Epithelial cell of alveolus of lung (primary cell): ENCODE measurements at places on chromosomes 6 and 20. TPM values are rescaled to one million over a fixed set of nuclear protein-coding genes. Genes with fewer than 3 reads are reported as not detected.

TBX18 gene
- 2.7 and 7.0 TPM in 2 replicates for total RNA-seq

HCK gene
- not detected in 2 replicates for total RNA-seq

GPX5 gene
- not detected in 2 replicates for total RNA-seq

CD24 gene
- 6.5 and 32.8 TPM in 2 replicates for total RNA-seq

SLC22A2 gene
- not detected in 2 replicates for total RNA-seq

FAM83B gene
- 0.08 and 0.91 TPM in 2 replicates for total RNA-seq

PLA2G7 gene
- 0.13 TPM in 1 of 2 replicates, not detected in the other for total RNA-seq

EIF6 gene
- 75.5 and 190 TPM in 2 replicates for total RNA-seq

GNAS-AS1 gene
- 0.39 and 0.72 TPM in 2 replicates for total RNA-seq

ENPP5 gene
- total RNA-seq, result 0.56 and 1.0 TPM in 2 replicates

DEFB132 gene
- total RNA-seq, result not detected in 2 replicates

MRAP2 gene
- 0.13 TPM in 1 of 2 replicates, not detected in the other for total RNA-seq

ZNF322 gene
- 11.9 and 18.4 TPM in 2 replicates for total RNA-seq

RIPOR3 gene
- 2.3 and 13.7 TPM in 2 replicates for total RNA-seq

CCN6 gene
- not detected in 2 replicates for total RNA-seq

DLK2 gene
- 1.0 and 1.8 TPM in 2 replicates for total RNA-seq

SPTLC3 gene
- 2.1 and 2.4 TPM in 2 replicates for total RNA-seq

PAK5 gene
- total RNA-seq, result not detected in 2 replicates

OR2B3 gene
- not detected in 2 replicates for total RNA-seq

GGTLC1 gene
- not detected in 2 replicates for total RNA-seq

PLTP gene
- 121 and 318 TPM in 2 replicates for total RNA-seq

SGK2 gene
- total RNA-seq, result not detected in 2 replicates

PTK6 gene
- not detected in 2 replicates for total RNA-seq

TINAG gene
- total RNA-seq, result not detected in 2 replicates

SRMS gene
- not detected in 2 replicates for total RNA-seq

CDH4 gene
- 7.4 and 21.2 TPM in 2 replicates for total RNA-seq

IL17A gene
- total RNA-seq, result not detected in 2 replicates

RCAN2 gene
- total RNA-seq, result 5.3 and 5.9 TPM in 2 replicates

EGFL8 gene
- 1.0 and 9.7 TPM in 2 replicates for total RNA-seq

FRS3 gene
- total RNA-seq, result 2.1 TPM in 2 replicates

BAG2 gene
- total RNA-seq, result 10.0 and 11.1 TPM in 2 replicates

HSPA1L gene
- total RNA-seq, result 0.48 and 0.78 TPM in 2 replicates

ULBP1 gene
- 0.88 and 2.6 TPM in 2 replicates for total RNA-seq
